ENCODE measurements at places on chromosomes 13 and 19. TPM values are rescaled to one million over a fixed set of nuclear protein-coding genes. Genes with fewer than 3 reads are reported as not detected.

CYP4F8 gene
- polyA plus RNA-seq, result not detected

TMEM59L gene
- 0.69 TPM for polyA plus RNA-seq

CRX gene
- polyA plus RNA-seq, result not detected

DNA sequence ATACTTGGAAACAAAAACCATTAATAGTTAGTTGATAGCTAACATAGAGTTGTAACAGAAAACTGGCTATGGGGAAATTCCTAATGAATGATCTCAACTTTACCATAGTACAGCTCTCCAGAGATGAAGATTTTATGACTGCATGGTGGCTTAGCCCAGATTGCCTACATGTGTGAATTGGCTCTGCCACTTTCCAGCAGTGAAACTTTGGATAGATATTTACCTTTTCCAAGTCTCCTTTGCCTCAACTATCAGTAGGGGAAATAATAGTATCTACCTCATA lies 161.1 kb downstream of the LACC1 start:
- DNase-seq, result no peak

DNA sequence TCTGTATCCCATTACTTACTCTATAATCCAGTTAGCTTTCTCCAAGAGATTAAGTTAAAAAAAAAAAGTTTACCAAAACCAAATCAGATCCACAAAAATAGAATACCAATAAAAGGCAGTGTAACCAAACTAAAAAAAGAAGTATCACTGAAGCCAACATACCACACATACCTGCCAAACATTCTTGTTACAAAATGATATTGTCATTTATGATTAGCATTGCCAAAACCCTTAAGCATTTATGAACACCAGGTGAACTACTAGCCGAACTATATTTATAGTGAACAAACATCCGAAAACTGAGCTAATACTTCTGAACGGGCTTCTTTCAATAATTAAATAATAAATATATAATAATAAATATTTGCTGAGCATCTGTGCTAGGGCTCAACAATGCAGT lies 59.1 kb upstream of the EEF1AKMT1 start:
- DNase-seq, result no peak
